Mesothelial cell of epicardium (in vitro differentiated cells): ENCODE measurements at places on chromosomes 2 and 18. TPM values are rescaled to one million over a fixed set of nuclear protein-coding genes. Genes with fewer than 3 reads are reported as not detected.

DNA sequence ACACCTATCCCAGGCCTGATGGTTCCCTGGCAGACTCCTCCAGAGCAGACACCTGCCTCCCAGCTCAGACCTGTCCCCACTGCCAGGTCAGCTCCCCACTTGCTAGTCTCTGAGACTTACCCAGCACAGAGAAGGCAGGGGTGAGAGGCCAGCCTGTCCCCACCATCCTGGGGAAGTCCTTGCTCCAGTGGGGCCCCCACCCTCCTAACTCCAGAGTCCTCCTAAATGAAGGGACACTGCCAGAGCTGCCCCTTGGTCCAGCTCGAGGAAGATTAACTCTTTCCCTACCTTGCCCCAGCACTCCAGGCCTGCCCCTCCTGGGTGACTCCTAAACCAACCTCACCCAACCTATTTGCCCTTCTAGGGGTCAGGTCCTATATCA, 30.4 kb upstream of the TNS1 start:
- DNase-seq: no peak
- peaks cover 6% of the 10 kb centered on the region for H3K4me1 ChIP-seq
- H3K27me3 ChIP-seq: peaks cover 54% of the 10 kb centered on the region

GRCh38 chr2:71156573-71156972, 26.1 kb downstream of the MPHOSPH10 start:
- H3K27me3 ChIP-seq: peaks cover 29% of the 10 kb centered on the region
- no peak for DNase-seq
- H3K4me3 ChIP-seq: no peak overlapping the region
- no peaks in the 10 kb centered on the region for H3K36me3 ChIP-seq
- peaks cover 6% of the 10 kb centered on the region for H3K4me1 ChIP-seq

DNA sequence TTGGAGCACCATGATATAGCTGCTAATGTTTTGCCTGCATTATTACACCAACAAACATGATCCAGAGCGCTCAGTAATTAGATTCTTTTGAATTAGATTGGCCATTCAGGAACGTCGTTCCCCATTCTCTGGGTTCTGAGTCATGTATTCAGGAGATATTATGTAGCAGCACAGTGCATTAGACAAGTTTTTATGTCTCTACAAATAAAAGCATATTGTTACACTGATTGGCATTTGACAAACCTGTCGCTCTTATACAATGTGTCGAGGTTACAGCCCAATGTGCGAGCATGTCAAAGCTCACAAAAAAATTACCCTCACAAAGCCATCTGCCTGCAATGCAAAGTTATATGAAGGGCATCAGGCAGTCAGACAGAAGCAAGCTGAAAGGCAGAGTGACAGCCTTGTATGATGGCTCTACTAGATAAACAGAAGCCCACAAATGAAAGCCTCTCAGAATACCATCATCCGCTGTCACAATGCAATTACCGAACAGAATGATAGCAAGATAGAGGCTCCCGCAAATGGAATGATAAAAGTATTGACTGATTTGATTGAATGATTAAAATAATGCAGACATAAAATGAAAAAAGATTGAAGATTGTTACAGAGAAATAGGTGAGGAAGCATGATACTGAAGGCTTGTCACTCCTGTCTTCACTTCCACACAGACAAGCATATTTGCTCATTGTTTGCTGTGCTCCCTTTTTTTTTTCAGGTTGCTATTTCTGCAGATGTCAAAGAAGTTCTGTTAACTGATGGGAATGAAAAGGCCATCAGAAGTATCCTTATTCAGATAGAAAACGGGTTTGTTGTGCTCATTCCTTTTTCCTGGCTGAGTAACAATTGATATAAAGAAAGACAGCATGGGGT, 234.6 kb upstream of the SIX3 start:
- H3K4me3 ChIP-seq: no peak overlapping the region
- H3K36me3 ChIP-seq: no peaks in the 10 kb centered on the region
- H3K27ac ChIP-seq: no peak overlapping the region
- no peak for DNase-seq

- peaks cover 6% of the 10 kb centered on the region for H3K27me3 ChIP-seq
- no peaks in the 10 kb centered on the region for H3K4me1 ChIP-seq
- DNase-seq: no peak
- H3K27ac ChIP-seq: no peak overlapping the region
Observed at GRCh38 chr2:171568089-171568488, 45.8 kb downstream of the CYBRD1 start.

GRCh38 chr2:18585526-18585925, 3.8 kb downstream of the NT5C1B start:
- no peak overlapping the region for H3K27ac ChIP-seq
- DNase-seq: no peak
- H3K27me3 ChIP-seq: no peaks in the 10 kb centered on the region
- no peaks in the 10 kb centered on the region for H3K4me1 ChIP-seq

SIX3 gene
- not detected in 3 replicates for total RNA-seq

CNNM4 gene
- total RNA-seq: 19.9 to 22.0 TPM (median 20.0 TPM) in 3 replicates
